ENCODE measurements at places on chromosomes 6 and 20.

DNA sequence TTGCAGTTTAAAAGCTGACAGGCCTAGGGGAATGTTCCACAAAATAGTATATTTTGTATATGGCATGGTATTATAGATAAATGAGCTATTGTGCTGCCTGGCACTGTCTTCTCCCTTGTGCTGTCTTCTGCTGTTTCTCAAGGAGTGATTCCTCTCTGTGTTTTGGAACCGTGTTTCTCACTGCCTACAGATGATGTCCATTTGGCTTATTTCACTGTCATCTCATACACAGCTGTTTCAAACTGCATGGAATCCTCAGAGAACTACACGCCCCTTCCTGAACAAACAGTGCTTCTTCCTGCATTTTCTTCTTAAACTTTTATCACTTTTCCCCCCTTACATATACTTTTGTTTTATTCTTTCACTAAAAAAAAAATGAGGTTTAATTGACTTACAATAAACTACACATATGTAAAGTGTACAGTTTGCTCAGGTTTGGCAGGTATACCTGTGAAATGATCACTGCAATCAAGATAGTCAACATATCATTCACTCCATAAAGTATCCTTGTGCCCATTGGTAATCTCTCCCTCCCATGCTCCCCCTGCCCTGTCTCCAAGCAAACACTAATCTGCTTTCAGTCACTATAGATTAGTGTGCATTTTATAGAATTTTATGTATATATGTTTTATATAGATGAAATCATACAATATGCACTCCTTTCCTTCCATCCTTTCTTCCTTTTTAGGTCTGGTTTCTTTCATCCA is 43.0 kb downstream of the CBFA2T2 start:
- DNase-seq, result no peak

DNA sequence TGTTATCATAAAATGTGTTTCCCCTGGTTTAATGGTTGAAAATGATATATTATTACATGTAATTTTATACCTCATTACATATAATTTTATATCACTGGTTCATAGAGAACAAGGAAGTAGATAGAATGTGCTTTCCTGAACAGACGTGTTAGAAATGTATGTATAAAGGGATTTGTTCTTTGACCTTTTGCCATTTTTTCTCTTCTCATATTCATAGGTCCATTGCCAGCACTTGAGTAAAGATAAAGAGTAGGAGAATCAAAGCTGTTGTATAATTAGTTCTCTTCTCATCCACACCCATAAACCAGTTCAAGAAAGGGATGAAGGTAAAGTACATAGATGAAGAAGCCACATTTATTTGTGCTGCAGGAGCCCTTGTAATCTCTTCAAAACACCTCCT is 46.7 kb downstream of the RNF217 start:
- DNase-seq, result no peak

GRCh38 chr6:126516411-126516810 is 176.5 kb downstream of the CENPW start:
- DNase-seq, result no peak

- DNase-seq, result no peak
These were observed 48.4 kb downstream of the ZHX3 start for GRCh38 chr20:41268917-41269652.

DNA sequence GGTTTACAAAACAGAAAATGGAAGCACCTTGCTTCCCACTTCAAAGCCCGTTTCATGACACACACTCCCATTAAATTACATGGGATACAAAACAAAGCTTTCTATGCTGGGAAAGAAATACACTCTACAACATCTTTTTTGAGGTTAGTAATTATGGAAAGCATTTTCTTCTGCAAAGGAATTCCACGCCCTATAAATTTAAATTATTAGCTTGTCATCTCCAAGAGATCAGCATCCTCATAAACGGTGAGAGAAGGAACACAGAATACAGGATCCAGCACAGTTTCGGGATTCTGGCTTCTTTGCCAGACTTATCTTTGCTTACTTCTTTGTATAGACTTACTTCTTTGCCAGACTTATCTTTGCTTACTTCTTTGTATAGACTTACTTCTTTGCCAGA is 1.3 kb upstream of the SMPDL3A start:
- DNase-seq, result no peak

Data from cerebellar cortex (tissue), 1 donor.